Stimulated activated CD8-positive, alpha-beta memory T cell treated with anti-CD3 and anti-CD28 coated beads, Interleukin-15, amount 100 ng/mL, for 24 hours (primary cell): ENCODE measurements at places on chromosomes 1 and 21.

- peak; percentile 14 for DNase-seq
Measured at GRCh38 chr1:204975568-204976235, 67.3 kb upstream of the CNTN2 start.

DNA sequence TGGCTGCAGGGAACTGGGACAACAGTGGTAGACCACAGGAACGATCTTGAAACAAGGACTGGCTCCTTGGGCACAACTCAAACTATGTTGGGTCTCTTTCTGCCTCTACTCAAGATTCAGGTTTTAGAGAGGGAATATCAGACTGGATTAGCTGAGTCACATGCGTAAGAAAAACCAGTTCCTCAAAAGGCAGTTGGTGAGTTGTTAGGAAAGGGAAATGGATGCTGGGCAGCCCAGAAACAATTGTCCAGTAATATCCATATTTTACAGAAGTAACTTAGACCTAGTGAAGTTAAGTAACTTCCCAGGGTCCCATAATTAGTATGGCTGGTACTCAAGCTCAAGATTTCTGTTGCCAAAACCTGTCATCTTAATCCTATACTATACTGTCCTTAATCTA lies 27.0 kb upstream of the TMEM39B start:
- DNase-seq: no peak

- no peak for DNase-seq
Measured at GRCh38 chr1:227059076-227059475, 119.0 kb downstream of the COQ8A start.

DNA sequence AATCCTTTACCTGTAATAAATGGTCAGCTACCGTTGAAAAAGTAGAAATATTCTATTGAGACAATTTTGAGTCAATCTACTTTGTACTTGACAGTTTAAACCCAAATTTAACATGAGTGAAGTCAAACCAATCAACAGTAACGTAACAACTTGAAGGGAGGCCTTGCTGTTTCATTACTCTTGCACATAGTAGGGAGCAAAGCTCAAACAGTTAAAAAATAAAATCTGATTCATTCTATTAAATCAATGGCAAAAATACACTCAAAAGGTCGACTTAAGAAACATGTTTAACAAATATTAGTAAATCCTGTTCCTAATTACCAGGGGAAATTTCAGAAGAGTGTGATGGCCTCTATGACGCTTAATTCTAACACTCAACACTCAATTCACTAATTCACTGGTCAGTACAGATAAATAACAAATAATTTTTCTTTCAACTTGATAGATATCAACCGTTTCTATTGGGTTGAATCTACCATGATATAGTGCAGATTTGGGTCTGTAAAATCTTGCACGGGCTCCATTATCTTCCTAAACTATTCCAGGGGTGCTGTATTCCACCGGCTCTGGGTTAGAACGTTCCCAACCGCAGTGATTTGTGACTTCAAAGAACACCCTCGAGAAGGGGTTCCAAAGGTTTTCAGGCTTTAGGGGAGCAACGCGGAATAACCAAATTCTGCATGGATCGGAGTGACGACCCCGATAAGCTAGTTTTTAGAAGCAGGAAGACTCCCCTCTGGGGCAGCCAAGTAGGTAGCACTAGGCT lies 1.4 kb downstream of the TARBP1 start:
- DNase-seq: no peak

DNA sequence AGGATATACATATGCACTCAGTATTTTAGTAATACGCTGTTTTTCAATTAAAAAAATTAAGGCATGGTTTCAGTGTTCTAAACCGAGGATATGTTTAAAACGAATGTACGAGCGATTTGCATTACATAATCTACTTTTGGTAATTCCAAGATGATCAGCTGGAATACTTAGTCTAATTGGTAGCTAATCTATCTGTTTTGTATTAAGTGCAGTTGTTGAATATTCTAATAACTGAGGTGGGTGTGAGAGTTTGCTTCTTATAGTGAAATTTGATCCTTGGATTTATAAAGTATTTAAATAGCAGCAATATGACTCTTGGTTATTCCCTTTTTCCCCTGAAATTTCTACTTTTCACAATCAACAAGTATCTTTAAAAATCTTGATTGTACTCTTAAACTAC lies 1.3 kb downstream of the RNF2 start:
- no peak for DNase-seq

DNA sequence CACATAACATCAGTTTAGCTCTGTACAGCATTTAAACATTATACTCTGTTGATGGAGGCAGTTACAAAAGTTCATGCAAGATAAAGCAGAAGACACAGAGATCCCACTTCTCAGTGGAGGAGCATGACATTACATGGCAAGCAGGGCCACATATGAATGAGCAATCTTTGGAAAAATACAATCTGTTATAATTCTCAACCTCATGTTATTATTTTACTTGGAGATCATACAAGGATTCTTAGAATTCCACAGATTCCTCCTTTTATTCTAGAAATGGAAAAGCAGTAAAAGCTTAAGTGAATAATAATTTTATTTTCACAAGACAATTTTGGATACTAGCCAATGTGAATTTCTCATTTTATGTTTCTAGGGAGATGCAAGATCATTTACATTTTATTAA lies 66.6 kb downstream of the IFI44 start:
- no peak for DNase-seq

DNA sequence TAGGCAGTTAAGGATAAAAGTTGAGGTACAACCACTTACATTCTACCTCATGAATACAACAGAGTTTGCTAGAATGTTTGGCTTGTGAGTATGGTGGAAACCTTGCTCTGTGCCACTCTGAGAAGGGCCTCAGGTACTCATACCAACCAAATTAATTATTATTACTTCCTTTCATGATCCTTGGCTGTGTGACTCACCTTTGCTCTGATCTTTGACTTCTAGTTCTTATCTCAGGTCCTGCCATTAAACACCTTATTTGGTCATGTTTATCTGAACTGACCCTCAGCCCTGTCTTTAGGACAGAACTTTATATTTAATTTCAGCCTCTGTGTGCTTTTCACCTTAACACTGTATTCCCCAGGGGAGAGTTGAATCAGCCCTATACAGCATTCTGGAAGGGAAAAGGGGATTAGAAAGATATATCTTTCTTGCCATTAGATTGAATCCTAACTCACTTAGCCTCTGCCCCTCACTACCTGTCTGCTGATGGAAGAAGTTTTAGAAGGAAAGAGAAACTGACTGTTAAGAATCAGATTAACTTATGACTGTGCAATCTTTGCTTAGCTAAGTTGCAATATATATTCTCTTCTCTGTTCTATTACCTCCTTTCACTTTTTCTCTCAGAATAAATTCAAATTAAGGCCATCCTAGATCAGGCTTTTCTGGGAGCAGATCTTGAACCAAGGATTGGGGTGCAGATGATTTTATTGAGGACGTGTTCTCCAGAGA lies 260.4 kb upstream of the DPYD start:
- DNase-seq: no peak

DNA sequence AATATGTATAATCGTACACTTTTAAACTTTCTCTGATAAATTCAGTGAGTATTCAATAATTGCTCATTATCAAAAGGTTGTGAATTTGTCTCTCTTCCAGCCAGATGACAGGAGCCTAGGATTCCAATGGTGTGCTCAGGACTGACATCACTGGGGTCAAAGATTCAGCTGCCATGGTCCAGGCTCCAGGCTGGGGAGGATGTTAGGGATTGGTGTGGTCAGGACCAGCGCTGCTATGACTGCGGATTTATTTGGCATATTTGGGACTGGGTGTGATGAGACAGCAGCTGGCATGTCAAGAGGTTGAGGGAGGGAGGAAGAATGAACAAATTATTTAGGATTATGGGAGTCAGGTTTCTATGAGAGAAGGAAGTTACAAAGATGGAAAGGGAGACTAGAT lies 48.2 kb upstream of the ABCA4 start:
- no peak for DNase-seq

GRCh38 chr1:20685741-20686140 lies 24.6 kb upstream of the DDOST start:
- no peak for DNase-seq

DNA sequence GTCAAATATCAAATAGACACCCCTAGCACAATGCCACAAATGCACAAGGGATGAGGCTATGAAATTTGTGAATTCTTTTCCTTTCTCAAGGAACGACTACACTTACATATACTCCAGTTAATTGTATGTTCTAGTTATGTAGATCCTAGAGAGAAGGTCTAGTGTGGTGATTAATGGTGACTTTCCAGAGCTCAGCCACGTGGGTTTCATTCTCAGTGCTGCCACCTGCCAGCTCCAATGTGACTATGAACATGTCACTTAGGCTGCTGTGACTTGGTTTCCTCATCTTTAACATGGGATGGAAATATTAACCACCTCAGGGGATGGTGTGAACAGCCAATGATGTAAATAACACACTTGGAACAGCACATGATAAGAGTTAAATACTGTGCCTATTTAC lies 138.3 kb downstream of the APP start:
- DNase-seq: no peak

DNA sequence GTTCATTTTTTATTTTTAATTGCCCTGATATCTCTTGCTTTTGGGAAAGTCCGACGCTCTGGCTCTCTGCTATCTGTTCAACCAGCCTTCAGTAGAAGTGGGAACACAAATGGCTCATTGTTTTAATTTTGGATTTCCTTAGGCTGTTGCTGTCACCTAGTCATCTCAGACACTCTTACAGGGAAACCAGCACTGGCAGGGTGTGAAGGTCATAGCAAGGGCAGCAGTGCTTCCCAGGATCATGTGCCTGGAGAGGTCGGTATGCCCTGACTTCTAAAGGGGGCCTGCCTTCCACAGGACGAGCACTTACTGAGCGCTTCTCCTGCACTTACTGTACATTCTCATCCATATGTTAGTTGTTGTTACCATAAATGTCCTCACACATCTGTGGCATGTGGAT lies 224.2 kb downstream of the DISC1 start:
- no peak for DNase-seq

DNA sequence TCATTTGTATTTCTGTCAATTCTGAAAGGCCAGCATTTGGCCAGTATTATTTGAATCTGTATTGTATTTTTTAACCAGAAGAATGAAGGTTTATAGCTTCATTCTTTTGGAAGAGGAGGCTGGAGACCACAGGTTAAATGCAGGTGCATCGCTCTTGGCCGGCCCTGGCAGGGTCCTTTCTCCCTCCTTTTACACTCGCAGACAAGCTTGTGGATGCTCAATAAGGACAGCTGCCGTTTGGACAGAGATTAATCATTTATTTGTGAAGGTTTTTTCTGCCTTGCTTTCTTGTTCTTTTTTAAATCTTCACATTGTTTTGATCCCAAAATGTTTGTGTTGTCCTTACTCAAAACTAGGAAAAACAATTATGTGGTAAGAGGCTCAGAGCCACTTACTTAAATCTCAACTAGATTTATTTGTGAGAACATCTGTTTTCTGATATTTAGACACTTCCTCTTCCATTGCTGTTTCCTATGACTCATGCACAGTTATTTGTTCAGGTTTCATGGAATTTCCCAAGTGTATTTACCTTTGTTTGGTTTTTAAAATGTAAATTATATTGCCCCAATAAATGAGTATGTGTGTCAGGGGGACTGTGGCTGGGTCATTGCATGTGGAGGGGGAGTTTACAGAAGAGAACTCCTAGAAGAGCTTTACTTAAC lies 46.7 kb upstream of the LAMC2 start:
- no peak for DNase-seq

- no peak for DNase-seq
Measured at GRCh38 chr1:85465099-85465785, at the start of gene DDAH1. DDAH1 (minus strand) TSS chr1:85465159; CDS start chr1:85465045, 114 bp downstream.

DNA sequence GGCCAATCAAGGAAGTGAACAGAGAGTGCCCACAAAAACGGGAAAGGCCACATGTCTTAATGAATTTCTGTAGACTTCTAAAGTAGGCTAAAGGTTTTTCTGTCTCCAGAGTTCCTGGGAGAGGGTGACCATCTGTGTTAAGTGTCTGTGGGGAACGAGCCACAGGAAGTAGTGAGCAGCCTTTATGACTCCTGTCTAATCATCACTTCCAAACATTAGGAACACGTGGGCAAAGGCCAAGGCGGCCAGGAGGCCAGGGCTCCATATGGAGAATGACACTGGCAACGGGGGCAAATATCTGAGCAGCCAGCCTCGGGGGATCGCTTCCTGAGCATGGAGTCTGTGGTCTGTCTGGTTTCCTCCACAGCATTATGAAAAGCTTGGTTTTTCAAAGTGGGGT lies 7.1 kb downstream of the FAM89A start:
- no peak for DNase-seq

DNA sequence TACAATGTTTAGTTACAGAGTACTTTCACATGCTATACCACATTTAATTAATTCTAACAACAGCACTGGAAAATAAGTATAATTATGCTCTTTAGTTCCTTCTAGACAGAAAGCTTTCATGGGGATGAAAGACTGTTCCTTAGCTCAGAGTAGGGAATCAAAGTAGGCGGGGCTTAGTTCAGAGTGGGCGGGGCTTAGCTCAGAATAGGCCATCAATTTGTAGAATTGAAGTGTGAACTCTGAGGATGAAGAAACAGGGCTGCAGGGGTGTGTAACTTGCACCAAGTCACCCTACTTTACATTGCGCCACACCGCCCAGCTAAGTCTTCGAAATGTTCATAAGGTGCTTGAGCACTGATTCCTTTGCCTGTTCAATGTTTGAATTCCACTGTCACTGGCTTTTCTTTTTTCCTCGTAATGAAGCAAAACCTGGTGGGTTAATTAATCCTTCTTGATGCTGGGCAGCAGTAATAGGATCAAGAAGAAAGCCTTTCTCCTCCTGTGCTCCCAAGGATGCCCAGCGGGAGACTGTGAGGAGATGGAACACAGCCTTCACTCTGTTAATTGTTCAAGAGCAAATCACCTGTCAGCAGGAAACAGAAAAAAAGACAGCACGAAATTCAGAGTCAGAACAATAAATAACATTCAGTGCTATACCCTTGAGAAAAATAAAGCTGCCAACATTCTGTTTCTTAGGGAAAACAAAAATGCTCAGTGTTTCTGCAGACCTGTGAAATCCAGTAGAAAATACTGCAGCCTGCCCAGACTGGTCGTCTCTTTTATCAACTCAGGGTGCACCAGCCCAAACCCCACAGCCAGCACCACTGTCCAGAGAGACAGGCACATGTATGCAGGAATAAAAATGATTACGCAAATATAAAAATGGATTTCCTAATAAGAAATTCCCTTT lies 66.5 kb upstream of the CAMK1G start:
- no peak for DNase-seq

- DNase-seq: peak; percentile 51
Measured at GRCh38 chr1:184386312-184387068, at the start of gene C1orf21. C1orf21 (plus strand) TSS chr1:184387029; CDS start chr1:184477510, 90,481 bp downstream.

- DNase-seq: no peak
Measured at GRCh38 chr1:11384170-11384554, 94.8 kb upstream of the DISP3 start.

GRCh38 chr1:22636353-22636752 lies at the start of gene C1QA:
C1QA (plus strand) TSS chr1:22636628; CDS start chr1:22637617, 989 bp downstream.
- DNase-seq: no peak

DNA sequence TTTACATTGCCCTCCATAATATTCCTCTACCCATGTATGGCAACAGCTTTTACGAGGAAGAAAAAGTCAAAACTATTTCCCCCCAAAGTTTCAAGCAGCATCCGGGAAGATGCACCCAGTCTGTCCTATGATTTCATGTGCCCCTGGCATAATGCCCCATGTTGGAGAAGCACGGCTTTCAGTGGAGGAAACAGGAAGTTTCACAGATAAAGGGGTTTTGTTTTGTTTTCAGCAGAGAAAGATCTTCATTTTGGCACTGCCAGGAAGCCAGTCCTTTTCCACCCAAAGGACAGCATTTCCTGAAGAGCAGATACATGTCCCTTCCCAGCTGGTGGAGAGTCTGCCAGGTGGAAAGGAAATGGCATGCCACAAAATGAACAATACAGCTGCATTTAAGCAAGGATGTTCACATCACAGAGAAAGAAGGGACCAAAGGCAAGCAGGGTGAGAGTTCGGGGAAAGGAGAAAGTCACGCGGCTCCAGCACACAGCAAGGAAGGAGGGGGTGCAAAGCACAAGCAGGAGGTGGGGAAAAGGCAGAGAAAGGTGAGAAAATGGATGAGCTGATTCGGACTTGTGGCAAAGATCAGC lies 95.3 kb upstream of the HIVEP3 start:
- DNase-seq: no peak
